ENCODE measurements at places on chromosomes 3 and 15.

- DNase-seq, result no peak
These were observed 184.3 kb downstream of the AKAP13 start for GRCh38 chr15:85564686-85565085.

GRCh38 chr15:92848852-92849598 lies 51.1 kb upstream of the CHD2 start:
- peak; percentile 43 for DNase-seq

DNA sequence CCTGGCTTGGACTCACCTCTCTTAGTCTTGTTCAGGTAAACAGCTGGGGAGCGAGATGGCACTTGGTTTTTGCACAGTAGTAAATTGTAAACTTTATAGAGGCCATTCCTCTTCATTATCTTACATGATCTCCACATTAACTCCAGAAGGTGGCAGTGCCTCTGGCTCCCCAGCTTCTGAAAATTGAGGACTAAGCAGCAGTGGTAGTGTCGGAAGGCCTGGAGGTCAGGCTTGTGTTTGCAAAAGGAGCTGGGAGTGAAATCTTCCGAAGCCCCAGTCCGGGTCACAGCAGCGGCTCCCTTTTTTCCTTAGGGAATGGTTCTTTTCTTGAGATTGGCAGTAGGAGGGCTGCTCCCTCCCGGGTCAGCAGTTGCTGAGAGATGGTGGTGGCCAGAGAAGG lies 85.7 kb downstream of the FNDC3B start:
- no peak for DNase-seq

- DNase-seq, result no peak
These were observed 453.9 kb upstream of the PROK2 start for GRCh38 chr3:72238801-72239200.

DNA sequence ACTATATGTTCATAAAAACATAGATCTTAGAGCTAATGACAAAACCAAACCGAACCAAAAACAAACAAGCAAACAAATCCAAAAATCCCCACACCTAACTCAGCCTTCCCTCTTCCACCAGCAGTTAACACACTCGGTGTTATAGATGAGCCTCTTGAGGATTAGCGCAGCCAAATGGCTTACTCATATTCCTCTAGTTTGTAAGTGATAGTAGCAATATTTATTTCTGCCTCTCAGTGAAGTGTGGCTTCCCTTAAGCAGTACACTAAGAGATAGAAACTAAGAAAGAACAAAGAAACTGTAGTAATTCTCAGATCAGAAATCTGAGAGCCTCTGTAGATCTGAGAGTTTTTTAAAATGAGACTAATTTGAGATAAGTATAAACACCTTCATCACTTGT lies 2.4 kb upstream of the NCEH1 start:
- no peak for DNase-seq

- DNase-seq, result no peak
These were observed 92.8 kb upstream of the NMNAT3 start for GRCh38 chr3:139770577-139770976.

GRCh38 chr3:178948546-178948945 lies 123.1 kb downstream of the ZMAT3 start:
- no peak for DNase-seq

DNA sequence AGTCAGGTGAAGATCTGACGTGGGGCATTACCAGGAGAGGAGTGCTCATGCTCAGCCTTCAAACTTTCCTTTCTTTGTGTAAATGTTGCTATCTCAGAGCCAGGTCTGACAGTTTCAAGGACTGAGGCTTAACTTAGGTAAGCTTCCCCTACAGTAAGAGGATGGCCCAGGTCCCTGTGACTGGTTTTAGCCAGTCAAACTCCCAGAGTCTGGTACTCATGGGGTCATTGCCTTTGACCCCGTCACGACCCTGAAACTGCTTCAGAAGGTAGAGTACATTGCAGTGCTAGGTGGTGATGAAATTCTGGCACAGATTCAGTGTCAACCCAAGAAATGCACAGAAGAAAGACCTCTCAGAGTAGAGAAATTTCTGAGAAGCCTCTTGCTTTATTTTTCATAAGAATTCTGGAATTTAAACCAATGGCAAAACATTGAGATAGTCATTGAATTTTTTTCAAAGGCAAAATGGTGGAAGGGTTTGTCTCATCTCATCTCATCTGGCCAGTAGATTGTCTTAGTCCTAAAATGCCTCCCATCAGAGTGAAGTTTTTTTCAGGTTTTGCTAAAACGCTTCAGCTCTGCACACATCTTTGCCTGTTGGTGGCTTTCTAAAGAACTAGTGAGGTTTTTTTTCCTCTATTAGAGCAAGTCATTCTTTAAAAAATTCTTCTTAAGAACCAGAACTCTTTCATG lies 23.1 kb downstream of the ZBTB38 start:
- no peak for DNase-seq

GRCh38 chr3:141366285-141367037 lies 1.8 kb upstream of the ZBTB38 start:
- no peak for DNase-seq

DNA sequence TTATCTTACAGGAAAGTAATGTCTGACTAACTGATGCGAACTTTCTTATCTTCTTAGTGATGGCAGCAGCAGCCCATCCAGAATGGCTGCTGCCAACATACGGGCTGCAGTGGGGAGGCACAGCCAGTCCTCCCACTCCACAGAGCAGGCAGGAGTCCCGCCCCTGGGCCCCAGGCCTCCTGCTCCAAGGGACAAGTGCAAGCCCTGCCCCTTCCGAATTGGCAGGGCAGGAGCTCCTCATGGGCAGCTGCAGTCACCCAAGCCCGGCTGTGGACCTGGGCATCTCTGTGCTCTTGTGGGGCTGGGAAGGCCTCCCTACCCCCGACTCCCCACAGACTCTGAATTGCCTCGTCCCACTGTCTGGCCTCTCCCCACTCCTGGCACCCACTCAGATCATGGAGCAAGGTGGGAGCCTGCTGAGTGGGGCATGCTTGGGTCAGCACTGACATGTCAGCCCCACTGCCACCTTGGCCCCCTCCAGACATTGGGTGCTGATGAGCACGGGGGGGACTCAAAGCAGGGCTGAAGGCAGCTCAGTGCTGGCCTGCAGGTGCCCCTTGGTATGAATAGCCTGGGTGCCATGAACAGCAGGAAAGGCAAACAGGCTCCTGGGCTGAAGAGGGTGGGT lies 618.9 kb upstream of the KCNMB2 start:
- no peak for DNase-seq

DNA sequence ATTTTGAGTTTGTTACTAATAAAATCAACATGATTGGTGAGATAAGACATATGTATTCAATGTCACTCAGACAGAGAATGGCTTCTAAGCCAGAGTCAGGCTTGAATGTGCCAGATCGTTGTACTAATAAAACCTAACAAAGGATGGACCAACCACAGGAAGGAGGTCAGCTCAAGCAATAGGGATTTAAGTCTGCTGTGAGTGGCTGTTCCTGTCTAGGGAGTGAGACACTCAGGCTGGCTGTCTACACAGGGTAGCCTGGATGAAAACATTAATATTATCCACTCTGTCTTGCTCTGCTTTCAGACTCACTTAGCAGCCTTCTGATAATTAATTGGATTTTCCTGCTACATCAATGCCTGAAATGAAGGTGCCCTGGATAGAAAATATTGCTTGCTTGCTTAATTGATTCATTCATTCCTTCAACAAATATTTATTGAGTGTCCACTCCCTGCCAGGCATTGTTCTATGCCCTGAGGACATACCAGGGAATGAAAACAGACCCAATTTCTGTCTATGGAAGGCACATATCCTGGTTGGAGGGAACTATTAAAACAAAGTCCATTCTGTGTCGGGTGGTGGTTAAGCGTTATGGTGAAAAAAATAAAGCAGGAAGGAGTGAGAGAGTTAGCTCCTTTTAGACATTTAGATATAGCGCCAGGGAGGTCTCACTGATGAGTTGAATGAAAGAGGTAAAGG lies 239.4 kb downstream of the CHST2 start:
- no peak for DNase-seq

GRCh38 chr15:62559381-62559733 lies 394.3 kb upstream of the C2CD4B start:
- no peak for DNase-seq

DNA sequence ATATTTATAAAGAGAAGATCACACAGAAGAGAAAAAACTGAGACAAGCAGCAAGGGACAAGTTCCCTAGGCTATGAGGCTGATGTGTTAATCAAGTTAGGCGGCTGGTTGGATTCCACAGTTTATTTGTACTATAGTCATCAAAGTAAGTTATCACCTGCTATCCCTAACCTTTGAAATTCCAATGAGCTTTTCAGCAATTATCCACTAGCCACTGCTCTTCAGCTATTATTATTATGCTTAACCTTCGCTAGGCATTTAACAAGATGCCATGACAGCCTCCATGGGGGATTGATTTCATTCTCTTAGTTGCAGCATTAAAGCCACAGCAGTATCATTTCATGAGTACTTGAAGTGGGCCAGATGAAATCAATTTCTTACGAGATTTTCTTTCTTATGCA lies 699.5 kb upstream of the NAALADL2 start:
- DNase-seq, result no peak

DNA sequence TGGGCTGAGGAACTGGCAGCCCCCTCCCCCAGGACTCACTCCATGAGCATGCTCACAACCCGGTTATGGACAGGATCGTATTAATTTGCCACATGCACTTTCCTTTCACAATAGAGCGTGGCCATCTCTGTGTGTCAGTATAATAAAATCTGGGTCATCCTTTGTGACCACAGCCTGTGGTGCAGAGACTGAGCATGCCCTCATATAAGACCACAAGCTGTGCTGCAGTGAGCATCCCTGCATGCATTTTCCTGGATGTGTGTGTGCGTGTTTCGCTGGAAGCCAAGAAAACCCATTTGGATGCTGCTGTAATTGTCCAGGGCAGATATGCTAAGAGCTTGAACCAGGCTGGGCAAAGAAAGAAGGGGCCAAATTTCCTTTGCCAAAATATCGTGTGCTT lies 39.7 kb downstream of the CYP11A1 start:
- DNase-seq, result no peak

GRCh38 chr3:56988458-56989168 lies 71.9 kb upstream of the SPATA12 start:
- DNase-seq, result peak; percentile 59

DNA sequence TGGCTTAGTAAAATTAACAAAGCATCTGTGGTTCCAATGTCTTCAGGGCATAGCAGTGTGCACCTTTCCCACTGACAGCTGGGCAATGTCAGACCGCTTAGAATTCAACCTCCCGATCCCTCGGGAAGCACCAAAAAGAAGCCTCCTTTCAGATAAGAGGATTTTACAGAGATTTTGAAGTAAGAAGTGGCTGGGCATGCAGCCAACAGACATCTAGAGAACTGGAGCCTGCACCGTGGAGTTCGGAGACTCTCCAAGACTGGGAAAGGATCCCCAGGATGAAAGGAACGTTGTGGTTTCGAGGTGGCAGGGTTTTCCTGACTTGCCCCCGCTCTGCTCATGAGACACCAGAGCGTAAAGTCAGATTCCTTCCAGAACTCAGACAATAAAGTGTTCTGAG lies 5.3 kb downstream of the FAM174B start:
- no peak for DNase-seq

DNA sequence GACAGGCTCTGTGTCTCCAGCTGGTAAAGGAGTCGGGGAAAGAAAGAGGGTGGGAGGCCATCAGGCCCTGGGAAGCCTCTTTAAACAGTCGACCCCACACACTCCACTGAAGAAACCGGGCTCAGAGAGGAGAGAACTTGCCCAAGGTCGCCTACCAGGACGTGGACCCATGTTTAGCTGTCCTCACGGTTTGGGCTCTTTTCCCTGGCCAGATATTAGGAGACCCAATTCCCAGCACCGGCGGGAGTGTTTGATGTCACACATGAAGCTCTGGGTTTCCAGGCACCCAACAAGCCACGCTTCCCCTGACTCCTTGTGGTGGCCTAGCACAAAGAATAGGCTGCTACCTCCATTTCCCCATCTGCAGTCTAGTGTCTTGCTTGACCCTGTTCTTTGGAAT lies 52.2 kb upstream of the GRIP2 start:
- DNase-seq, result no peak

DNA sequence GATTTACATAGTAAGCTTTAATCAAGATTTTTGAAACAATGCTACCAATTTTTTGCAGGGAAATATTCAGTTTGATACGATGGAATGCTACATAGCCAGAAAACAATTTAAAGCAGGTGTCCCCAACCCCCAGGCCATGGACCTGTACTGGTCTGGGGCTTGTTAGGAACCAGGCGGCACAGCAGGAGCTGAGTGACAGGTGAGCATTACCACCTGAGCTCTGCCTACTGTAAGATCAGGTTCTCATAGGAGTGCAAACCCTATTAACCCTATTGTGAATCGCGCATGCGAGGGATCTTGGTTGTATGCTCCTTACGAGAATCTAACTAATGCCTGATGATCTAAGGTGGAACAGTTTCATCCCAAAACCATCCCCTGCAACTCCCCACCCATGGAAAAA lies 322.6 kb upstream of the NECTIN3 start:
- DNase-seq, result no peak

GRCh38 chr15:98924401-98925049 lies 83.1 kb downstream of the PGPEP1L start:
- no peak for DNase-seq

DNA sequence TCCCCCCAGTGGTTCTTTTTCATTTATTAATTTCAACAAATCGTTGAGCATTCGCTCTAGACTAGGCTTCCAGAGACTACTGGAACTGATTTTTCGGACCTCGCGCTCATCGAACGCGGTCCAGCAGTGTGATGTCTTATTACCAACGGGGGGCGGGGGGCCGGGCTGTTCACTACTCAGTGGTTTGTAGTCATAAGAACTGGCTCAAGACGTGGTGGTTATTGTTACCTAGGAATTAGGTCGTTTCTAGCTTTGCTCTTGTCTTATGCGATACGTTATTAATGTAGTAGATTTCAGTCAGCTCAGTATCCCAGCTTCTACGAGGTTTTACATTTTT lies 858 bp downstream of the RBM5 start:
- no peak for DNase-seq

DNA sequence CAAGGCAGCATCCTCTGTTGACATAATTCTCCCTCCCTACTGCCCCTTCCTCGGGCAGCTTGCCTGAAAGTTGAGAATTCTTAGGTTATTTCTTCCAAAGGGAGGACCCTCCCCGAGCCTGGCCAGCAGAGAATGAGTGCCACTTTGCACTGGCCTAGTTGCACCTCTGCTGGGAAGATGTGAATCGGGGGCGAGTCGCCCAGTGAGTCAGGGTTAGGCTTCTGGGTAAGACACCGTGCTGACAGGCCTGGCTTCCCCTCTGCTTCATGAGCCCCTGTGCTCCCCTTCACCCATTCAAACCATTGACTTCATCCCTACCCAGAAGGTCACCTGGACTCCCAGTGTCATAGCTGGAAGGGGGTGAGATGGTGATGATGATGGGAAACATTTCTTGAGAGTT lies 82.3 kb downstream of the AAGAB start:
- DNase-seq, result no peak

GRCh38 chr15:23912191-23912590 lies 225.1 kb upstream of the NDN start:
- DNase-seq, result no peak
